ENCODE measurements at places on chromosomes 16 and 17. TPM values are rescaled to one million over a fixed set of nuclear protein-coding genes. Genes with fewer than 3 reads are reported as not detected.

The EVPLL gene
- total RNA-seq, result not detected

The PLXDC1 gene
- 0.49 TPM for total RNA-seq

GRCh38 chr17:76922084-76922483 lies 53.9 kb downstream of the MGAT5B start:
- peaks cover 12% of the 10 kb centered on the region for H3K4me1 ChIP-seq
- H3K27ac ChIP-seq, result no peak overlapping the region
- H3K4me3 ChIP-seq, result no peak overlapping the region
- peaks cover 14% of the 10 kb centered on the region for H3K27me3 ChIP-seq

The AGRP gene
- not detected for total RNA-seq

- no peaks in the 10 kb centered on the region for H3K27me3 ChIP-seq
- H3K4me1 ChIP-seq, result peaks cover 28% of the 10 kb centered on the region
- no peaks in the 10 kb centered on the region for H3K36me3 ChIP-seq
- no peak overlapping the region for H3K27ac ChIP-seq
Measured at GRCh38 chr16:50279504-50279865, 13.1 kb downstream of the ADCY7 start.

- peaks cover 50% of the 10 kb centered on the region for H3K4me1 ChIP-seq
- H3K27me3 ChIP-seq, result no peaks in the 10 kb centered on the region
- no peak overlapping the region for H3K4me3 ChIP-seq
- H3K36me3 ChIP-seq, result no peaks in the 10 kb centered on the region
- no peak overlapping the region for H3K27ac ChIP-seq
- no peak for DNase-seq
Measured at GRCh38 chr17:42603318-42603717, 5.9 kb downstream of the RETREG3 start.

- H3K4me1 ChIP-seq, result peaks cover 94% of the 10 kb centered on the region
- H3K27ac ChIP-seq, result peak overlapping the region; percentile 89
- no peaks in the 10 kb centered on the region for H3K27me3 ChIP-seq
- H3K4me3 ChIP-seq, result no peak overlapping the region
- no peaks in the 10 kb centered on the region for H3K36me3 ChIP-seq
- no peak for DNase-seq
Measured at GRCh38 chr17:17051380-17051779, 9.1 kb downstream of the MPRIP start.

GRCh38 chr17:31008374-31009041 lies 37.7 kb downstream of the RNF135 start:
- peak; percentile 12 for DNase-seq
- H3K4me3 ChIP-seq, result peak overlapping the region; percentile 57
- no peaks in the 10 kb centered on the region for H3K36me3 ChIP-seq
- no peaks in the 10 kb centered on the region for H3K4me1 ChIP-seq
- H3K27me3 ChIP-seq, result peaks cover 19% of the 10 kb centered on the region
- H3K27ac ChIP-seq, result peak overlapping the region; percentile 40

DNA sequence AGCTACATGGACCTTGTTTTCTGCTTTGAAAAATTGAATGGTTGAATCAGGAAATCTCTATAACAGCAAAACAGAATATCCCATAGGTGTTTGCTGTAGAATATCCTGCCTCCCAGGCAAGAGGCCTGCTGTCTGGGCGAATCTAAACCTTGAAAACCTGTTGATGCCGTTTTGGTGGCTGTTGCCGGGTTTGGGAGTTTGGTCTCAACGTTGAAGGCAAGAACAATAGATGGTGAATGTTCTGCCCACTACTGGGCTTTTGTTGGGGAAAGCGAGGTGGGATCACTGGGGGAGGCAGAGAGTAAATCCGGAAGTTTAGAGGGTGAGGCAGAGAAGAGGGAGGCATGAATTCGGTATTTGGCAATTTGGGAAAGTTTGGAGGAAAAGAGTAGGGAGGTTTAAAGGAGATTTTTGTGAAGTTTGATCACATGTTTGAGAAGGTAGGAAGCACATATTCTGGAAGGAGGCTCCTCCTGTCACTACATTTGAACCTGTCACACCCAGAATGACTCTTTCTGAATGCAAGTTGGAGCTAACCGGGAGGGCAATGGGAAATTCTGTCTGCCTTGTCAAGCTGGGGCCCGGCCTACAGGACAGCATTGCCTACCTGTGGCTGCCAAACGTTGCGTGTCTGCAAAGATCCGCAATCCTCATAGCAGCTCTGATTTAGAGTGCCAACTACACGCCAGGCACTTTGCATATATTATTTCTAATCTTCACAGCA lies 46.5 kb downstream of the GPRC5B start:
- peak overlapping the region; percentile 87 for H3K27ac ChIP-seq
- H3K27me3 ChIP-seq, result no peaks in the 10 kb centered on the region
- H3K4me3 ChIP-seq, result no peak overlapping the region
- no peak for DNase-seq
- peaks cover 51% of the 10 kb centered on the region for H3K4me1 ChIP-seq

The HNF1B gene
- total RNA-seq, result not detected

The KRT28 gene
- not detected for total RNA-seq
